ENCODE measurements at places on chromosomes 13 and 19. TPM values are rescaled to one million over a fixed set of nuclear protein-coding genes. Genes with fewer than 3 reads are reported as not detected.

DNA sequence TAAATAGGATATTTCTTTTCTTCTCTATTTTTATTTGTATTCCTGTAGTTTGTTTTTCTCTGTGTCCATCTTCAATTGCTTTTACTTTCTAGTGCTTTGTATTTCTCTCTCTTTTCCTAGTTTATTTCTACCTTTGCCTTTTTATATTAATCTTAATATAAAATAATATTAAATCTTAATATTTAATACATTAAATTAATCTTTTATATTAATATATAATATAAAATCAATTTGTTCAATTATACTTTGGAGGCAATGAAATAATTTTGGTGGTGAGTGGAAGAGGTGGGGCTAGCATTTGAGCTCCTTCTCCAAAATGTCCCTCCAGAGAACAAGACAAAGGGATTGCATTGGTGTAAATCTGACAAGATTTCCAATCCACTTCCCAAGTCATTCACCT lies 6.3 kb upstream of the CPB2 start:
- no peak for DNase-seq
- peaks cover 9% of the 10 kb centered on the region for H3K4me1 ChIP-seq
- H3K27me3 ChIP-seq: peaks cover 23% of the 10 kb centered on the region
- no peaks in the 10 kb centered on the region for H3K36me3 ChIP-seq
- H3K4me3 ChIP-seq: no peak overlapping the region
- H3K27ac ChIP-seq: no peak overlapping the region

Gene TMEM161A
- total RNA-seq: 25.8 TPM

Gene LGI4
- not detected for total RNA-seq

Gene F10
- not detected for total RNA-seq

Gene PNKP
- 143 TPM for total RNA-seq

- H3K4me3 ChIP-seq: no peak overlapping the region
- H3K36me3 ChIP-seq: peaks cover 8% of the 10 kb centered on the region
- DNase-seq: no peak
- no peak overlapping the region for H3K27ac ChIP-seq
- H3K4me1 ChIP-seq: peaks cover 25% of the 10 kb centered on the region
Observed at GRCh38 chr19:2536461-2536860, 60.5 kb downstream of the GADD45B start.

Gene CEACAM21
- 36.5 TPM for total RNA-seq

Gene CCDC194
- total RNA-seq: 0.96 TPM

DNA sequence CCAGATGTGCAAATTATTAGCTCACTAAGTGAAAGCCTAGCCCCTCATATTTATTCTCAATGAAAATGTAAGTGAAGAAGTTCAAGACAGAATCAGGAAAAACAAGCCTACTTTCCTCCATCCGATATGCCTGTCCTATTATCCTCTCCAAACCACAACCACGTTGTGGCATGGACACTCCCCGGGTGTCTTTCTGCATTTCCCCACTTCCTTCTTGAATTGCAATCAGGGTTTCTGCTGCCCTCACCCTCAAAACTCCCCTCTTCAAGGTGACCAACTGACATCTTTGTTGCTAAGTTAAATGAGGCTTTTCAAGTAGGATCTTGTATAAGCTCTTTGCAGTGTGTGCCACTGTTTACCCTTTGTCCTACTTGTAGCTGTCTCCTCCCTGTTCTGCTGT lies 11.8 kb downstream of the SLC25A30 start:
- no peak overlapping the region for H3K4me3 ChIP-seq
- H3K27me3 ChIP-seq: no peaks in the 10 kb centered on the region
- no peak for DNase-seq
- H3K4me1 ChIP-seq: peaks cover 10% of the 10 kb centered on the region
- peaks cover 12% of the 10 kb centered on the region for H3K36me3 ChIP-seq

DNA sequence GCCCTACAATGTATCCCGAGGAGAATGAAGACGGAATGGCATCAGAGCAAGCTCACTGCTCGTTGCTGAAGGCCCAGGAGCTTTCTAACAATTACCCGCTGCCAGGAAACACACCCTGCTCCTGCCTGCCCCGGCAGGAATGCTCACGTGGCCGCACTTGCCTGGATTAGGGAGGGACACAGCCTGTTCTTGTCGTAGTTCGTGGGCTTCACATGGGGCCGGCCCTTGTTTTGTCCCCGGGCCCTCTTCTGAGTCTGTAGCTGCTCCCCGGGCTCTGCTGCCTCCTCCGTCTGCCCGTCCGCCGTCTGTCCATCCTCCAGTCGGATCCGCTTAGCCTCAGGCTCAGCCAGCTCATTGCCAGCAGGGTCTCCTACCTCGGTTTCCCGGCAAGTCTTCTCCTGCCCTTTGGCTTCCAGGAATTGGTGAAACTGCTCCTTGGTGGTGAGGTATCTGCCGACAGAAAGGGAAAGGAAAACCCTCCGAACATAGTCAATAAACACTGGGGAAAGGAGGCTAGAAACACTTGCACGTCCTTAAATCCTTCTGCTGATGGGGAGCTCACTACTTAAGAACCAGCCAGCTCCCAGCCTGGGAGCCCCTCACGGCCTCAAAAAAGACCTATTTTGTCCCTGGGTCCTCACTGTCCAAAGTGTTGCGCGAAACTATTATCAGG lies 941 bp downstream of the DUS3L start:
- DNase-seq: no peak
- H3K4me3 ChIP-seq: peak overlapping the region; percentile 97
- H3K27ac ChIP-seq: peak overlapping the region; percentile 100
- peaks cover 5% of the 10 kb centered on the region for H3K27me3 ChIP-seq
- H3K4me1 ChIP-seq: peaks cover 7% of the 10 kb centered on the region

GRCh38 chr13:110266983-110267382 lies 40.0 kb downstream of the COL4A1 start:
- H3K27ac ChIP-seq: no peak overlapping the region
- H3K4me1 ChIP-seq: no peaks in the 10 kb centered on the region
- H3K36me3 ChIP-seq: no peaks in the 10 kb centered on the region

Gene ETV2
- 2.3 TPM for total RNA-seq

Gene ADM5
- total RNA-seq: 9.5 TPM

DNA sequence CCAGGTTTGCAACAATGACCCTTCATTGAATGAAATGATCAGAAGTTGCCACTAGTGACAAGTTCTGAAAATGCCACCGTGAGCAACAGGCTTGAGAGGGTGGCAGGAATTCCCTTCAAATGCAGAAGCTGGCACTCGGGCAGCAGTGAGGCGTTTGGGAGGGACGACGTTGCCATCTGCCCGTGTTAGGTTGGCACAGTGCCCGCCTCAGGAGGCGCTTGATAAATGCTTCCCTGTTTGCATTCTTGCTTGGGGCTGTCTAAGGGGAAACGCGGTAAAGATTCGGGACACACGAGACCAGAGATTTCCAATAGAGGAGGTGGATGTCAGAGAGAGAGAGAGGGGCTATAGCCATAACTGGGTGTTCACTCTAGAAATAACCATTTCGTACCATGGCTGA lies 101.9 kb downstream of the TEX29 start:
- H3K27me3 ChIP-seq: no peaks in the 10 kb centered on the region
- H3K4me3 ChIP-seq: no peak overlapping the region
- H3K4me1 ChIP-seq: no peaks in the 10 kb centered on the region
- no peak overlapping the region for H3K27ac ChIP-seq
- no peaks in the 10 kb centered on the region for H3K36me3 ChIP-seq
- DNase-seq: no peak

- peaks cover 55% of the 10 kb centered on the region for H3K4me1 ChIP-seq
- DNase-seq: no peak
- H3K4me3 ChIP-seq: peak overlapping the region; percentile 33
- no peaks in the 10 kb centered on the region for H3K36me3 ChIP-seq
Observed at GRCh38 chr19:54376610-54377285, 12.0 kb upstream of the LAIR1 start.

GRCh38 chr19:51688671-51689571 lies 4.2 kb upstream of the SPACA6 start:
- peaks cover 3% of the 10 kb centered on the region for H3K36me3 ChIP-seq
- H3K4me3 ChIP-seq: peak overlapping the region; percentile 75
- peak; percentile 17 for DNase-seq
- H3K27ac ChIP-seq: no peak overlapping the region
- H3K4me1 ChIP-seq: peaks cover 15% of the 10 kb centered on the region

- no peaks in the 10 kb centered on the region for H3K27me3 ChIP-seq
- H3K36me3 ChIP-seq: peaks cover 24% of the 10 kb centered on the region
- H3K4me1 ChIP-seq: peaks cover 37% of the 10 kb centered on the region
- peak overlapping the region; percentile 73 for H3K27ac ChIP-seq
- peak overlapping the region; percentile 59 for H3K4me3 ChIP-seq
Observed at GRCh38 chr19:14138576-14139265, 2.3 kb upstream of the ASF1B start.

GRCh38 chr13:23945612-23946011 lies 48.3 kb upstream of the C1QTNF9B start:
- no peaks in the 10 kb centered on the region for H3K36me3 ChIP-seq
- H3K27ac ChIP-seq: no peak overlapping the region
- peaks cover 34% of the 10 kb centered on the region for H3K27me3 ChIP-seq

GRCh38 chr13:37382146-37382545 lies 216.4 kb downstream of the POSTN start:
- no peaks in the 10 kb centered on the region for H3K27me3 ChIP-seq
- H3K27ac ChIP-seq: no peak overlapping the region
- no peak overlapping the region for H3K4me3 ChIP-seq
- no peaks in the 10 kb centered on the region for H3K4me1 ChIP-seq

DNA sequence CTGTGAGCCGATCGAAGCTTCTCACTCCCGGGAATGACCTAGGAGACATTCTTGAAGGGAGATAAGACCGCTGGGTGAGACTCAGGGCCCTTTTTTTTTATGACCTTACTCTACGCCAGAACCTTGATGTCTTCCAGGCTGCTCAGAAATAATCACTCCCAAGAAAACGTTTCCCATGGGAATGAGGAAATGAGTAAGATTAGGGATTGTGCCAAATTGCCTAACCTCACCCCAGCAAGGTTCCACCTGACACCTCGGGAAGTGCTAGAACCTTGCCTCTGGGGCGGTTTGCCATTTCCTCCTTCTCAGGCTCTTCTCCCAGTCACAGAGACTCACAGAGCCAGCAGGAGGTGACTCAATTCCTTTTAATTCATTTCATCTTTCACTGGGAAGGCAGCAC lies 2.3 kb downstream of the SLC46A3 start:
- H3K4me3 ChIP-seq: no peak overlapping the region
- H3K36me3 ChIP-seq: no peaks in the 10 kb centered on the region
- no peak for DNase-seq
- peak overlapping the region; percentile 27 for H3K27ac ChIP-seq
- H3K27me3 ChIP-seq: no peaks in the 10 kb centered on the region
- peaks cover 26% of the 10 kb centered on the region for H3K4me1 ChIP-seq

GRCh38 chr13:102873653-102874052 lies 27.8 kb downstream of the ERCC5 start:
- no peak for DNase-seq
- H3K27ac ChIP-seq: peak overlapping the region; percentile 45
- H3K36me3 ChIP-seq: peaks cover 34% of the 10 kb centered on the region

DNA sequence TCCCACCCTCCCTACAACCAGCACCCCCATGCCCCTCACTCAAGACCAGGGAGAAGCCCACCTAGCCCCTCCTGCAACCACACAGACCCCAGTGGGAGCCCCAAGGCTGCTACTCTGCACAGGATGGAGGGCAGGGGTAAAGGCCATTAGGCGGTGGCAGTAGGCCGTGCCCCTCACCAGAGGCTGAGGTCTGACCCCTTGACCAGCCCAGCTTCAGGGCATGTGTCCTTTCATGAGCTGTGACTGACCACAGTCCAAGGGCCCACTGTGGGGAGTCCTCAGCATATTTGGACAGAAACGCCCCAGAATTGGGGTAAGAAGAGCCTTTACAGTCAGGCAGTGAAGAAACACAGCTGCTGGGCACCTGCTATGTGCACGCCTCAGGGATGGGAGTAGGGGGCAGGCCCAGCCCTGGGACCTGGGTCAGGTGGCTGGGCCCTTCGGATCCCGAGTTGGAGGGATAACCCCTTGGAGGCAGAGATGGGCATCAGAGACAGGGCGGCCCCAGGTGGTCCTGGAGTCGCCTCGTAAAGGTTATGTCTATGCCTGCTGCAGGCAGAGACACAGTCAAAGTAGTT lies 1.7 kb upstream of the RPS5 start:
- no peaks in the 10 kb centered on the region for H3K27me3 ChIP-seq
- no peak for DNase-seq
- peak overlapping the region; percentile 98 for H3K4me3 ChIP-seq
- H3K27ac ChIP-seq: peak overlapping the region; percentile 98
- H3K4me1 ChIP-seq: peaks cover 28% of the 10 kb centered on the region

DNA sequence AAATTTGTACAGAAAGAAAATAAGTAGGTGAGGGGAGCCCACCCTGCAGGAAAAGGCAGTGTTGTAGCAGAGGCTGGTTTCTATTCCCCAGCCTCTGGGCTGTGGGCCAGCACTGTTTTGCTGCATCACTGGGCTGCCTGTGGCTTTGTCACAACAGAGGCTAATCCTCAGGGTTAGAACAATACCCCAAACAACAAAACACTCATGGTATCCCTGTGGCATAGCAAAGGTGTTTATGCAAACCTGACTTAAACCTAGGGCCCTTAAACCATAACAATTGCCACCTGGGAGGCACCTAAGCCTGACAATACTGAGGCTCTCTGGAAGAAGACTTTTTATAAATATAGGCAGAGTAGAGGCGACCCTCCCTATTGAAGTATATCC lies 314.7 kb downstream of the OLFM4 start:
- H3K4me1 ChIP-seq: no peaks in the 10 kb centered on the region
- H3K4me3 ChIP-seq: no peak overlapping the region
- no peak for DNase-seq
- H3K27me3 ChIP-seq: no peaks in the 10 kb centered on the region
- no peaks in the 10 kb centered on the region for H3K36me3 ChIP-seq
- H3K27ac ChIP-seq: no peak overlapping the region

- H3K4me1 ChIP-seq: peaks cover 3% of the 10 kb centered on the region
- H3K27ac ChIP-seq: no peak overlapping the region
- peaks cover 5% of the 10 kb centered on the region for H3K36me3 ChIP-seq
- H3K27me3 ChIP-seq: peaks cover 3% of the 10 kb centered on the region
- H3K4me3 ChIP-seq: no peak overlapping the region
Observed at GRCh38 chr19:49383599-49383998, 4.5 kb upstream of the KASH5 start.

Gene ZNF256
- total RNA-seq: 12.9 TPM

DNA sequence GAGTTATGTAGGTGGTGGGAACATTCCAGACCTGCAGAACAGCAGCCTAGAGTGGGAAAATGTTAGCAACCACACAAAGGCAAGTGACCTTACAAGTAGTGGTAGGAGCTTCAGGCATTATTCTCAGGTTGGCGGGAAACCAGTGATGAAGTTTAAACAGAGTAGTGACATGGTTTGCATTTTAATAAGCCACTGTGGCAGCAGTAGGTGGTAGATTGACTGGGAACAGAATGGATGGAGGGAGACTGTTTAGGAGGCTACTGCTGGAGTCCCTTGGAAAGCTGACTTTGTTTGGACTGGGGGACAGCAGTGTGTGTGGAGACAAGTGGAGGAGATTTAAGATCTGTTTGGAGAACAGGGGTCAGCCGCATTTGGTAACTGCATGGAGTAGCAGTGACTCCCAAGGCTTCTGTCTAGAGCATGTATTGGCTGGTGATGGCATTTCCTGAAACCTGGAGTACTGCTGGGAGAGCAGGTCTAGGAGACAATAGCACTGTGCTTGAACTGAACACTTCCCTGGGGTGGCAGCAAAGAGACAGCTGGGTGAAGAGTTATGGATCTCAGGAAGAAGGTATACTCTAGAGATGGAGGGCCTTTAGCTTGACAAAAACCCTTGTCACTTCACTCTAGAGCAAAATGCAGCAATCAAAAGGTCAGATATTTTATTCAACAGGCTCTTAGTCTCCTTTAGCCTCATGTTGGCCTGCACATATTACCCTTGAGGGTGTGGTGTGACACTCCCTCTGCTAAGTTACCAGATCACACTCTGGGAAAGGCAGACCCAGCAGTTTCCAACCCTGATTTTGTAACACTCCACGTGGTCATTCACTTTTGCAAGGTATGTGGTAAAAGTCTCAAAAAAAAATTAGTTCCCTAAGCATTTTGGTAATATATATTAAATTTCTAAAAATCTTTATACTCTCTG lies 70.3 kb downstream of the DHRS12 start:
- H3K4me3 ChIP-seq: no peak overlapping the region
- H3K36me3 ChIP-seq: peaks cover 9% of the 10 kb centered on the region
- no peak for DNase-seq
- no peaks in the 10 kb centered on the region for H3K27me3 ChIP-seq
- H3K4me1 ChIP-seq: peaks cover 25% of the 10 kb centered on the region
- no peak overlapping the region for H3K27ac ChIP-seq
